ENCODE measurements at places on chromosomes 13 and 19.

DNA sequence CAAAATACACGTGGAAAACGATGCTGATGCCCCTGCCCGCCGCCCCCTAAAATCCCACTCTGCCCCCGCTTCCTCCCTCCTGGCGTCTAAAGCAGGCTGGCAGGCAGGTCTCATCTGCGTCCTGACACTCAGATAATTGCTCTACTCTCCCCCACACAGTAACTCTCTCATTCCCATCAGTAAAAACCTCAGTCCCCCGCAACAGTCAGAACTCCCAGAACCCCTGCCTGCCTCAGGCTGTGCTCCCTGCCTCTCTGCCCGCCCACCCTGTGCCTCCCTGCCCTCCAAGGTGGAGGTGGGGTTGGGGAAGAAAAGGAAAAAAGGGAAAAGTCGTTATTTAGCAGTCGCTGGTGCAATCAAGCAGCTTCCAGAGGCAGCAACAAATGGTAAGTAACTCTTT, 473.7 kb downstream of the EFNB2 start:
- DNase-seq, result no peak

GRCh38 chr19:46088101-46088500, 36.4 kb downstream of the IGFL3 start:
- no peak for DNase-seq

DNA sequence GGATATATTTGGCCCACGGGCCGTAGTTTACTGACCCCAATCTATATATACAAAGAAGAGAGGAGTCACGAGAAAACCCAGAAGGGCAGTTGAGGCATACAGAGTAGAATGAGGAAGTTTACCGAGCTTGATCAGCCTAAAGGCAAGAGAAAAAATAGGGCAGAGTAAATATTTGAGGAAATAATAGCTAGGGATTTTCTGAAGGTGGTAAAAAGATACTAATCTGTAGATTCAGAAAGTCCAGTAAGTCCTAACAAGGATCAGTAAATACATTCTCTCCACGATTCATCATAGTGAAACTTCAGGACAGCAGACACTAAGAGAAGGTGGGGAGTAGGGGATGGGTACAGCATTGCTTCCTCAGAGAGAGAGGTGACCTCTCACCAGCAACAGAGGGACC, 248.1 kb downstream of the ATP8A2 start:
- no peak for DNase-seq

DNA sequence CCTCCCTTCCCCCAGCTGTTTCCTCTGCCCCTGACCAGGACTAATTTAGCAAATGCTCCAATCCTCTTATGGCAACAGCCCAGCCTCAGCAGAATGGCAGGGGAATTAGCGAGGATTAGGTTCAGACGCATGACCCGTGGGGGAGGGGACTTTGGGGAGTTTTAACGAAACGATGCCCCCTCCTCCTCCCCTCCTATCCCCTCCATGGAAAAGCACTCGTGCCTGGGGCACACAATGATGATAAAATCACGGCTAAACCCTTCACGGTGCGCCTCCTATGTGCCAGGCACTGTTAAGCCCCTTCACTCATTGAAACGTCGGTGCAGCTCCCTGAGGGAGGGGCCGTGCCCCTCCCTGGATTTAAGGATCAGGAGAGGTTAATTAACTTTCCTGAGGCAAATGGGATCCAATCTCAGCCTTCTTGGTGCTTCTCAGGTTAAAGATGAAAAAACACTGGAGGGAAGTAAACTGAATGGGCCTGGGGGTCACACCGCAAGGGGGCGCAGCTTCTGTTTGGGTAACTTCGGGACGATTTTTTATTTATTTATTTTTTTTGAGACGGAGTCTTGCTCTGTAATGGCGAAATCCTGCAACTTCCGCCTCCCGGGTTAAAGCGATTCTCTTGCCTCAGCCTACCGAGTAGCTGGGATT, 10.1 kb upstream of the TPRX2 start:
- DNase-seq, result no peak

DNA sequence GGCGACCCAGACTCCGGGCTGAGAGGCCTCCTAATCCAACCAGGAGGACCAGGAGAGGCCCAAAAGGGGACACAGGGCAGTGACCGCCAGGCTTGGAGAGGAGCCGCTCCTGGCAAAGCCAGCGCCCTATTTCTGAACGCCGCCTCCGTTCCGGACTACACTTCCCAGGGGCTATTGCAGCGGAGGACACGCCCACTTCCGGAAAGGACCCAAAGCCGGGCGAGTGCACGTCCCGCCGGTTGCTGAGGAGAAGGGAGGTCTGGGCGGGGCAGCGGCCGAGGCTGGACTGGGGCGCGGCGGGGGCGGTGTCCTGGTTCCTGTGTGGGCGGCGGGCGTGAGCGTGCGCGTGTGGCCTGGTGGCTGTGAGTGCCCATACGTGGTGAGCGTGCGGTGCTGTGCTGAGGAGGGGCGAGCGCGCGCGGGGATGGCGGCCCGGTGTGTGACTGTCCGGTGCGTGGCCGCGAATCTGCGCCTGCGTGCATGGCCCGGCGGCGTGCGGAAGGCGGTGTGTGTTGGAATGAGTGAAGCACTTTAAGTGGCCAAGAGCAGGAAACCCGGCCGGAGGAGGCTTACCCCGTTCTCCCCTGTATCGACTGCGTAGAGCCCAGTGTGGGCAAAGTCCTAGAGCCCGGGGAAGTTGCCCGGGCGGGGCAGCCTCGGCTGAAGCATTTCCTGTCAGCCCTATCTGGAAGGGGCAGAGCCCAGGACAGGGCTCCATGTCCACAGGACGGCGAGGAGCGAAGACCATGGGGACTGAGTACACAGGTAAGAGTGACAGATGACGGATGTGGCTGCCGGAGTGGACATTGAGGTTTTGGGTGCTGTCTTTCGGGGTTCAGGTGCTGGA, at the start of gene ZNF470:
TSS of gene ZNF470 (plus strand) at position 195 of the 847 bp plus-strand sequence. CDS start 2,844 bp downstream, outside the sequence.
- peak; percentile 75 for DNase-seq

GRCh38 chr13:45051315-45051714, 62.0 kb downstream of the GPALPP1 start:
- DNase-seq, result no peak

DNA sequence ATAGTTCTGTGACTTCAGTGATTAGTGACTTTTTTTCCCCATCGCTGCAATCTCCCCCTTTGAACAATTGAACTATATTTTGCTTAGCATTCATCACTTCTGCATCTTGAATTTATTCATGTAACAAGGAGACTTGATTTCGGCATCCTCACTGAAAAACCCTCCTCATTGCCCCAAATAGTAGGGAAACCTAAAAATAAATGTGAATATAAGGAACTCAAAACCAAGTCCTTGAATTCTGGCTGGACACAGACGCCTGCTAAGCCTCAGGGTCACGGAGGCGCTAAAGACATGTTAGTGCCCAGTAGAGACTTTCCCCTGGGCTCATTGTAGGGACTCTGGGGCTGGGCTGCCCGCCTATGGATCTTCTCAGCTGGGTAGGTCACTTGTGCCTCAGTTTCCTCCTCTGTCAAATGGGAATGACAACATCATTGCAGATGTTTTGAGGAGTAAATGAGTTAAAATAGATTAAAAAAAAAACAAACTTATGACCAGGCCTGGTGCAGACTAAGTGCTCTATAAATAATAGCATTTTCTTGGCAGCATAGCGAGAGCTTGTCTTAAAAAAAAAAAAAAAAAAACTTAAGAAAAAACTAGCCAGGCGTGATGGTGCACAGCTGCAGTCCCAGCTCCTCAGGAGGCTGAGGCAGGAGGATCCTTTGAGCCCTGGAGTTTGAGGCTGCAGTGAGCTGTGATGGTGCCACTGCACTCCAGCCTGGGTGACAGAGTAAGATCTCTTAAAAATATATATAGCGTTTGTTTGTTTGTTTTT, 1.8 kb upstream of the ADGRE5 start:
- DNase-seq, result no peak

GRCh38 chr13:107373551-107373950, 805.6 kb upstream of the ARGLU1 start:
- no peak for DNase-seq

DNA sequence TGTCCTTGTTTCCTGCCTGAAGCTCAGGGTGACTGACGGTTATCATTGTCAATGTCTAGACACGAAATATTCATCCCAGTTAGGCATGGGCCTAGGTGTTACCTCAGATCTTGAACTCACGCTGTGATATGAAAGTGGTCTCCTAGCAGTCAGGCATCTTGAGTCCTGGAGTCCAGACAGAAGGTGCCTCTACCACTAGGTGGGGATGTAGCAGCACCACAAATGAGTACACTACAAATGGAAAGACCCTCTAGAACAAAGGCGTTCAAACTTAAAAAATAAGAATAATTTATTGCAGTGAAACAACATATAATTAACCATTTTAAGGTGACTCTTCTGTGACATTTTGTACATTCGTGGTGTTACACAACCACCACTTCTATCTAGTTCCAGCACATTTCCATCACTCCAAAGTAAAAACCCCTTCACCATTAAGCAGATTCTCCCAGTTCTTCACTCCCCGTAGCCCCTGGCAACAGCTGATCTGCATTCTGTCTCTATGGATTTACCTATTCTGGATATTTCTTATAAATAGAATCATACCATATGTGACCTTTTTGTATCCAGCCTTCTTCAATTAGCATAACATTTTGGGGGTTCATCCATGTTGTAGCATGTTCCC, 11.9 kb upstream of the FRY start:
- no peak for DNase-seq

DNA sequence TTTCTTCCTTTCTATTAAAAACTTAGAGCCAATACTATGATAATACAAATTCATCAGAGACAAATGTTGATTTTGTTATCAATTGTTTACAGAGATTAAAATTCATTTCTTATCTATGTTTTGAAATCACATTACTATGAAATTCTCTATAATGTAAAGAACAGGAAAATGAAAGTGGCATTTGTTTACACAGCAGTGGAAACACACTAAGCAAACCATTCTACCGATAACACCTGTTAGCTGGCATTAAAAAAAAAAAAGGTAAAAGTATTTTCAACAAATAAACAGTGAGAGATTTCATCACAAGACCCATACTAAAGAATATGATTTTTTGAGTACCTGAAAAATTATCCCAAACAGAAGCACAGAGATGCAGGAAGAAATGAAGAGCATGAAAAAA, 4.8 kb upstream of the CCDC70 start:
- DNase-seq, result no peak

DNA sequence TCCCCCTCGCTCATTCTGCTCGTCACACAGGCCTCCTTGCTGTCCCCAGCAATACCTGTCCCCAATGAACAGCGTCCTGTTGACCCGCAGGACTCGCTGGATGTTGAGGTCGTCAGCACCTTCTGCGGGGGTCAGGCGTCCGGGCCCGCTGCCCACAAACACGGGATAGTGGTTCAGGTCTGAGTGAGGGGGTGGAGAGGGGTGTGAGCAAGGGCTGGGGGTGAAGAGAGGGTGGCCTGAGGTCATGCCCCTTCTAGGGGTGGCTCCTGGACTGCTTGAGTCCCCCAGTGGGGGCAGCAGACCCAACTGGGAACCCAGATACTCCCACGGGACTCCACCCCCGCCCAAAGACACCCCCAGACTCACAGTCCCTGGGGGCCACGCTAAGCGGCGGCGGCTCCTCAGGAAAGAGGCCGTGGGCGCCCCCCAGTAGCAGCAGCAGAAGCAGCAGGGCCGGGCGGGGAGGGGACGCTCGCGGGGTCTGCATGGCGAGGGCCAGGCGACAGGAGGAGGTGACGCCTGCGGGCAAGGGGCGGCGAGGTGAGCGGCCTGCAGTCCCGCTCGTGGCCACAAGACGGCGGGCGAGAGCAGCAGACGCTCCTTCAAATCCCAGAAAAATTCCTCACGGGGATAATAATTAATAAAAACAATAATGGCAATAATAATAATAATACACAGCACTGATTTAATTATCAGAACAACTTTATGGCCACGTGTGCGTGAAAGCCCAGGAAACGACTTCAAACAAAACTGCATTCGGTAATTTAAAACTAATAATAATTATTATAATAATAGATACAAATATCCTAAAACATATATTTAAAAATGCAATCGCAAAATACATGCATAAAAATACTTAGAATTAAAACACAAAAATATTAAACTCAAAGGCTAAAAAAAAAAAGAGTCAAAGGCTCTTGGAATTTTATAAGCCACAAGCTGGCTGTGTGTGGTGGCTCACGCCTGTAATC, 1.2 kb downstream of the SEMA6B start:
- no peak for DNase-seq

- DNase-seq, result peak; percentile 82
Observed at GRCh38 chr13:98484289-98485219, 92.4 kb downstream of the STK24 start.

DNA sequence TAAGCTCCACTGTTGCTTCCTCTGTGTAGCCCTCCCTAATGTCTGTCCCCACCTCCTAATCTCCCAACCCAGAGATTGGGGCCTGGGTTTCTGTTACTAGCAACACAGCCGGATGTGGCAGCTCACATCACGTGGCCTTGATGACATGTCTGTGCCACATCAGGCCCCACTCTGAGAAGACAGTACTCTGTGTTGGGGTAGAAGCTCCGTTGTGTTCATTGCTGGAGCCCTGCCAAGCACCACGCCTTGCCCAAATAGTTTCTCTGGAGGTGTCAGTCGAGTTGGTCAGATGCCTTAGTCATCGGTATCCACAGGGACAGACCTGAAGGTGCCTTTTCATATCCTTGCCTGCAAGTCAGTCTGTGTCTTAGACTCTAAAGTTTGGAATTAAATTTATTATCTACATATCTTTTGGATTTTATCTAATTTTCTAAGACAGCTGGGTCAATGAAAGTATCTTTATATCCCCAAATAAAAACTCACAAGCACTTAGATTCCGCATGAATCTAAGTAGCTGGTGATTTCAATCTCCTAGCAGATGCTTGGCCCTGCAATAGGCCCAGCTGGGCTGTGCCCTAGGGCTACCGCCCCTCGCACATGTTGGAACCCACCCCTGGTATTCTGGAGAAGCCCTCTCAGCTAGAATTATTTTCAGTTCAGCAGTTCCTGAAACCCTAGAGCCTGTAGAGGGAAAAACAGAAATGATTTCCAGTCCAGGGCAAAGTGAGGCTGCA, 204.0 kb upstream of the TSHZ3 start:
- DNase-seq, result no peak

- DNase-seq, result no peak
Observed at GRCh38 chr13:79401259-79402070, 4.6 kb downstream of the RBM26 start.

GRCh38 chr13:43936647-43937046, 56.9 kb downstream of the LACC1 start:
- no peak for DNase-seq

GRCh38 chr19:39400061-39400460, 6.6 kb upstream of the ZFP36 start:
- no peak for DNase-seq

- DNase-seq, result no peak
Observed at GRCh38 chr13:54758795-54759194, 1730.2 kb downstream of the OLFM4 start.

DNA sequence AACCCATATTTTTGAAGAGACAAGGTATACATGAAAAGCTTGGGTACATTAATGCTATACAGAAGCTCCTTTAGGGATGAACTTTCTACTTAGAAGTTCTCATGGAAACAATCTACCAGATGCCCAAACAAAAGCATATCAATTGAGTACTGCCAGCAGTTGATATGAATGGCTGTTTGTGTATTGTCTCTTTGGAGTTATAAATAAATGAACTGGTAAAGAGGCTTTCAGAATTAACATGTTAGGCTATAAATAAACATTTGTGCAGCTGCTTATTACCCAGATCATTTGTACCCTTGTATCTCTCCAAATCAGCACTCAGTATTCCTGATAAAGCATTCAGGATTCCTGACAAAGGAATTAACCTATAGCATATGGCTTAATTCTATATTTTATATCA, 418.9 kb downstream of the FGF14 start:
- DNase-seq, result no peak

All from T-helper 22 cell (primary cell).